ENCODE measurements at places on chromosomes 4 and X.

DNA sequence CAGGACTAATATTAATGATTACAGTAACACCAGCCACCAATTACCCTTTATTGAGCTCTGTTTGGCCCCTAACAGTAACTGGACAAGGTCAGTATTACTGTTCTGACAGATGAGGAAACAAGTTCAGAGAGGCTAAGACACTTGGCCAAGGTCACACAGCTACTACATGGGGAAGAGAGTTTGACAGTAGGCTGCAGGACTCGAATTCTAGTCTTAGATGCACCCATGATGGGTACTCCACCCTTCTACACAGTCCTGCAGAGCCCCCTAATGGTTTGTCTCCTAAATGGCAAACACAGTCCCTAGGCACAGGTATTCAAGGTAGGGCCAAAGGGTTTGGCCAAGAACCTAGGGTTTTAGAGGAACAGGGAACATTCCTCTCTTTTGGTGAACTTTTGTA, 93.9 kb downstream of the NSUN7 start:
- DNase-seq = no peak

- DNase-seq = no peak
Observed at GRCh38 chrX:9144701-9145241, 110.8 kb upstream of the FAM9B start.

GRCh38 chrX:3787856-3788255, 74.4 kb upstream of the PRKX start:
- DNase-seq = no peak

DNA sequence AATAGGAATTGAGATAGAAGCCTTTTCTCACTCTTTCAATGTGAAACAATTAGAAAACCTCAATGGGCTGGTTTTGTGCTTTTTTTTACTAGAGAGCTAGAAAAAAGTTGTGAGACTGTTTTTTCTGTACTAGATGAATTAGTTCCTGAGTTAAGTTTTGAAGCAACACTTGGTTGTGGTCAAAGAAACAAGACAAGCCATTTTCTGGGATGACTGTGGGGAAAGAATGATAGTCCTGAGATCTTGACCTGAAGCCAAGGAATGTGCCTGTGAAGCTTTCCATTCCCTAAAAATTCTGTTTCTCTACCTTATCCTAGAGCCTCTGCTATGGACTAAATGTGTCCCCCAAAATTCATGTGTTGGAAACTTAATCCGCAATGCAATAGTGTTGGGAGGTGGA, 157.8 kb upstream of the TLL1 start:
- no peak for DNase-seq

DNA sequence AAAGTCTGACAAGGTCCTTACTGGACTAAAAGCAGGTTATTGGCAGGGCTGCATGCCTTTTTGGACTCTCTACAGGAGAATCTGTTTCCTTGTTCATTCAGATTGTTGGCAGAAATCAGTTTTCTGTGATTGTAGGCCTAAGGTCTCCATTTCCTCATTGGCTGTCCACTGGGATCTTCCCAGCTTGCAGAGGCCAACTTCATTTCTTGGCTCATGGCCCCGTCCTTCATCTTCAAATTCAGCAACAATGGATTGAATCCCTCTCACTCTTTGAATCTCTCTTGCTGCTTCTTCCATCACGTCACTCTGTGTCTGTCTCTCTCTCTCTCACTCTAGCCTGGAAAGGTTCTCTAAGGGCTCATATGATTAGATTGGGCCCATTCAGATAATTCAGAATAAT, 14.9 kb upstream of the GLUD2 start:
- no peak for DNase-seq

GRCh38 chr4:66795724-66796123, 749.6 kb downstream of the CENPC start:
- DNase-seq = no peak

- DNase-seq = no peak
Observed at GRCh38 chrX:125947501-125947900, 218.6 kb downstream of the DCAF12L2 start.

DNA sequence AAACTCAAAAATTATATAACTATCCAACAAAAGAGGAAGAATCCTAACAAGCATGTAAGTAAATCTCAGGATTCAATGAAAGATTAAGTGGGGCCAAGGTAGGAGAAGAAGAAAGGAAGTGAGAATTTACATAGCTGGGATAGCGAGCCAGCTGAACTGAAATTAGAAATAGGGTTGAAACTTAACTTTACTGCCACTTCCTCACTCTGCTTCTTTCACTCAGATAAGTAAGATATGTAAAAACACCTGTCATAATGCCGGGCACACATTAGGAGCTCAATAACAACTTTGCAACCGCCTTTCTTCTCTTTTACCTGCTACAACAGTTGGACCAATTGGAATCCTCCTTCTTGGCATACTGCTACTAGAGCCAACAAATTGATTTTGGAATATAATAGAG, 129.4 kb downstream of the CNKSR2 start:
- no peak for DNase-seq

DNA sequence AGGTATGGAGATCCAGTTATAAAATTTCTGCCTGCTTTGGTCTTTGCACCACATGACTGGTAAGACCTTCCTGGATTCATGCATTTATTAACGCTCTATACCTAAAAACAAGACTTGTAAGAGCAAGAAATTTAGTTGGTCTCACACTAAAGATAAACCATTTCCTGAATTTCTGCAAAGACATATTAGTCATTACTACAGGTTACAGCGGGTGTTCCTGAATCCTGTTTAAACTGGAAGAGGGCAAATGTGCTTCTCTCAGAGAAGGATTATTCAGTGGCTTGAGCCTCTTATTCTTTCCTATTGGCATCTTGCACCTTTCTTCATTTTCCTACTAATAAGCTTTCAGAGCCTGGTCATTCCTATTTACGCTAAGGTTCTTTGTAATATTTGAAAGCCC, 397.6 kb upstream of the TENM3 start:
- DNase-seq = no peak

GRCh38 chr4:53313510-53313909, 52.4 kb downstream of the SCFD2 start:
- no peak for DNase-seq

- no peak for DNase-seq
Observed at GRCh38 chr4:37879365-37879764, 11.5 kb upstream of the TBC1D1 start.

DNA sequence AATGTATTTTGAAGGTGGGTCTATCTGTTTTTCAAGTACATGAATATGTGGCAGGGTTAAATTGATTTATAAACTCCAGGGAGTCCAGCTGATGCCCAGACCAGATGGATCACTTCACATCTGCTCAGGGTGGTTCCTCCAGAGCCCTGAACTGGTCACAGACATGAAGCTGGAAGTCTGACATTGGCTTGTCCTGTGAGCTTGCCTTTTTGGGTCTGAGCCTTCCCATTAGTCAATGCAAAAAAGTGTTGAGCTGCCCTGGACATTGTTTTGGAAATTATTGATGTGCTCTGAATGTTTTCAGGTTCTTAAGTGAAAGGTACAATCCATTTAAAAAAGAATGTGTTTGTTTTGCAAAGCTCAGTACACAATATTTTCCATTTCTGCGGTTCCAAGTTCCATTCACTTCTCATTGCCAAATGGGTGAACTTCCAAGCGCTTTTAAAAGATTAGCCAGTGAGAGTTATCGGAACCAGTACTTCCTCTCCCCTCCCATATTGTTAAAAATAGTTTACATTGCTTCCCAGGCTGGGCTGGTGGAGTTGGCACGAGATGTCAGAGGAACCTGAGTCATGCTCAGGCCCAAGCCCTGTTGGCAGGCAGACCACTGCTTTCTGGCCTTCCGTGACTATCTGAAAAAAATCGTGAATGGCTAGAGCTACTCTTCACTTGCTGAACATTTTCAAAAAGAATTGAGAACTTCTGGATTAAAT, 52.1 kb downstream of the PDGFRA start:
- peak; percentile 87 for DNase-seq

DNA sequence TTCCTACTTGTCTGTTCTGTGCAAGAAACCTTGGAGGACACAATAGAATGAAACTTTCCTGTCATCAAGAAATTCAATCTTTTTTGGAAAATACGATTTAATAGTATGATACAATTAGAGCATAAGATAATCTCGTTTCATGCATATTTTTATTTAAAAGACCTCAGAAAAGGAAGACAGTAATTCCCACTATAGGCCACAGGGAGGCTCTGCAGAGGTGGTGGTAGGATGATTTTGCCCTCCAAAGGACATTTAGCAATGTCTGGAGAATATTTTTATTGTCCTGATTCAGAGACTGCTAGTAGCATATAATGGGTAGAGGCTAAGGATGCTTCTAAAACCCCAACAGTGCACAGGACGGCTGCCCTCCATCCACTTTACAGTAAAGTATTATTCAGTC, 68.7 kb downstream of the PAK3 start:
- no peak for DNase-seq

DNA sequence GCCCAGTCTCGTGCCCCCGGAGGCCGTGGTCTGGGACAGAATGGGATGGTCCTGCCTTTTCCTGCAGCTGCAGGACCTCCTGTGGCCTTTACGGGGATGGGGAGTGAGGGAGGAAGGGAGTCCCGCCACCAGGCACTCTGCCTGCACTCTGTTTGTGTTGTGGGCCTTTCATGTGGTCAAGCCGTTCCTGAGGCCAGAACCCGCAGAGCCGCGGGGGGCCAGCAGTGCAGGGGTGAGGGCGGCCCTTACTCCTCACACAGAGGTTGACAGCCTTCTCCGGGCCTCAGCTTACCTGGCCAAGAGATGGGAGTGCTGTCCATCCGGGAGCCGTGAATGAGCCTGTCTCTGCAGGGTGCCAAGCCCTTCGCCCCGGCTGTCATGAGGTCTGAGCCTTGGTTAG, 230.7 kb downstream of the AFAP1 start:
- DNase-seq = peak; percentile 39

GRCh38 chr4:67746797-67747495, 7.2 kb downstream of the GNRHR start:
- no peak for DNase-seq

DNA sequence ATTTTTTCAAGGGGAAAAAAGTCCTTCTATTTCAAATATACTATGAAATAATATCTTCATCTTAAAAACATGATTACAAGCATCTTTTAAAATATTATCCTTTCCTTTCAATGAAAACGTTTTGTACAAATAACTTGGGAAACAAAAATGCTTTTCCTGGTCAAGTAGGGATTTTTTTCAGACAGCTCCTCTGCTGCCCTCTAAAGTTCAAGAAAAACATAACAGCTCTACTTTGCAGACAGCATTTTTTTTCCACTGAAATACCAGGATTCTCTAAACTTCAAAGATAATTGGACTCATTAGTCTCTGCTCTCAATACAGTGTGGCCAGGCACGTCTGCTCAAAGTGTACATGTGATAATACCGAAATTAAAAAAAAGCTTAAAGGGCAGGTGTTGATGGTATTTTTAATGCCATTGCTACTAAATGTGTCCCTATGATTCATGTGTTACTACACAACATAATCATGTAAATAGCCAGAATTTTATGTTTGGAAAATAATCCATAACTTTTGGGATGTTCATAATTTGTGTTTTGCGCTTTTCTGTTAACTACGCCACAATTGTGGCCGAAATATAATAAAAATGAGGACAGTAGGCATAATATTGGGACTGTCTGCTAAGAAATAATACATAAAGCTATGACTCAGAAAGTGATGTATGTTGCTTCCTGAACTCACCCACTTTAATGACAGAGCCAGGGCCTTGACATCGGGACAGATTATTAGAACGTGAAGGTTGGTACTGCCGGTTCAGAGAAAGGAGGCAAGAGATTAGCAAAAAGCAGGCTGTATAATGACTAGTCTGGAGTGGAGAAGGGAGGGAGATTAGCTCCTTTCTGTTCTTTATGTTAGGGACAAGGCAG, 478.9 kb downstream of the KCNIP4 start:
- DNase-seq = no peak

DNA sequence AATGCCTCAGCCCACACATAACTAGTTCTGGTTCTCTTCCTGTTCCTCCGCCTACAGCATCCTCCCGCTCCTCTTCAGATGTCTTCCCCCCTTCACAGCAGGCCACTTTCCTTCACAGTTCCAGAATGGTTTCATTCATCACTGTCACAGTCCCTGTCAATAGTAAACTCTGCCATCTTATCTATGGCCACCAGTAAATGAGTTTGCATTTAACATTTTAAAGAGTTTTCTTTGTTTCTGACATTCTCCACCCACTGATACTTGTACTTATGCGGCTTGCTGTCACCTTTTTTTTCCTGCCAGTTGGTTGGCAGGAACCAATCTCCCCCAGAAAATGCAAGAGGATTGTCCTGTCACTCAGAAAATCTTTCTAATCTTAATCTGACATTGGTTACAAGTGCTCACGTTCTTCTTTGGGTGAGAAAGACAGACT, 114.1 kb downstream of the GLUD2 start:
- DNase-seq = no peak

- DNase-seq = no peak
Observed at GRCh38 chr4:181672751-181673150, 570.5 kb upstream of the TENM3 start.

GRCh38 chr4:141511055-141511454, 125.3 kb upstream of the IL15 start:
- DNase-seq = no peak

- DNase-seq = no peak
Observed at GRCh38 chr4:48195853-48196252, 61.8 kb upstream of the TXK start.

- no peak for DNase-seq
Observed at GRCh38 chrX:71629467-71629866, 11.2 kb upstream of the CXCR3 start.

DNA sequence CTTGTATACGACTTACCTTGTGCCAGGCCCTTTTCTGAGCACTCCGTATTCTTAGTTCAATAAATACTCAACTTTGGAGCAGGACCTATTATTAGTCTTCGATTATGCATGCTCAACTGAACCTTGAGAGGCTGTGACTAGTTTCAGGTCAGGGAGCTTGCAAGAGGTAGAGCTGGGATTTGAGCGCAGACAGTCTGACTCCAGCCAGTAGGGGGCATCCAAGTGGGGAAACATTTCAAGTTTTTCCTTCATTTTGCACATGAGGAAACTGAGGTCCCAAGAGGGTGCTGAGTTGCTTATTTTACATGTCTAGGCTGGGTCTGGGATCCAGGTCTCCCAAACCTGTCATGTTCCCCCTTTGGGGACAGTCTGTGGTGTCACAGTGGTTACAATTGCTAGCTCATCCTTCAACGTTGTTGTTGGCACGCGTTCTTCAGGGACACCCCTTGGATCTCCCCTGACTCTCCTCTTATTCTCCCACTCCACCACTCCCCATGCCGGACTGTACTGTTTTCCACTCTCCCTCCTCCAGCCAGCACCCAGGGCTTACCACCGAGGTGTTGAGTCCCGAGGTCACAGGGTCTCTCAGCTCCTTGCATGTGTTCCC, 6.7 kb upstream of the PRICKLE3 start:
- DNase-seq = no peak

DNA sequence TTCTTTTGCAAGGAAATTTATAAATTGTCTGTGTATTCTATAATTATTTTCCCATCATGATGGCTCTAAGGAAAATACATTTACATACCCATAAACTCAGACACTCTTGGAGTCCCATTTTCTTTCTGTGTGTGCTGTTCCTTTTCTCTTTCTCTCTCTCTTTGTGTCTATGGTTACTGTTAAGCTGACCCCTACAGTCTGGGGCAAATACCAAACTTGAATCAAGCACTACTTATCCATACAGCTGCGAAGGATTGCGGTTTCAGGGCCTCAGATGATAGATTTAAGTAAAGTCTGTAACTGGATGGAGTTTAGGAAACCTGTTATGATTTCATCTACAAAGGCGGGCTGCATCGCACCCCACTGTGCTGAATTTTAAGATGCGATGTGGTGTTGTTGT, 150.2 kb downstream of the SHROOM3 start:
- no peak for DNase-seq

Data from psoas muscle (tissue), 8 donors.